Left renal pelvis (tissue), 4 donors: ENCODE measurements at places on chromosomes 7 and 10. TPM values are rescaled to one million over a fixed set of nuclear protein-coding genes. Genes with fewer than 3 reads are reported as not detected.

GRCh38 chr10:24992512-24993133, 23.3 kb downstream of the ENKUR start:
- no peak for DNase-seq

GRCh38 chr10:96718304-96718990, 1.9 kb downstream of the PIK3AP1 start:
- DNase-seq = no peak

- no peak for DNase-seq
Measured at GRCh38 chr10:35707642-35708425, 65.7 kb upstream of the FZD8 start.

GRCh38 chr10:123259791-123260190, 105.6 kb downstream of the BUB3 start:
- DNase-seq = no peak

The CCDC172 gene
- polyA plus RNA-seq = not detected

GRCh38 chr7:46949270-46949931, 632.5 kb downstream of the TNS3 start:
- DNase-seq = no peak

DNA sequence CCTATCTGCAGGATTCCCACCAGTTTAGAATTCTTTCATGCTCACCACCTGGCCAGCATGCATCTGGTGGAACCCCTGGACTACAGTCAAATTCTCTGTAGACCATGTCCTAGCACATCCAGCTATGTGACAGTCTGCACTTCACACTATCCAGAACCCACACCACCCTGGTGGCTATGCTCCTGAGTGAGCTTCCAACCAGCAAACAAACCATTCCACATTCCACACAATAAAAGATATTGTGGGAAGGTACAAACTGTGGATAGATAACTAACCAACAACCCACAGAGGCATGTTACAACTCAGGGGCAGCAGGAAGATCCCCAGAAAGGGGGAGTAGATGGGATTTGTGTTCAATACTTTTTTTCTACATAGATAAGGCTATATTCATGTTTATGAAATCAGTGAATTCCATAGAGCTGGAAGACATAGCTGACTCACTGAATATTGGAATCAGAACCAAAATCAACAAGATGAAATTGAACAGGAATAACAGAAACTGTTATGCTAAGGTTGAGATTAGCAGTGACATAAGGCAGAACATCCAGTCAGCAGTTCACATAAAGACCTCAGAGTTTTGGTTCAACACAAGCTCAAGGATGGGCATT, 72.5 kb downstream of the LRRC17 start:
- no peak for DNase-seq

The NUTM2E gene
- polyA plus RNA-seq = 0.23 TPM
